ENCODE measurements at places on chromosomes 4 and X. TPM values are rescaled to one million over a fixed set of nuclear protein-coding genes. Genes with fewer than 3 reads are reported as not detected.

Gene SCML2
- 2.0 TPM for total RNA-seq

DNA sequence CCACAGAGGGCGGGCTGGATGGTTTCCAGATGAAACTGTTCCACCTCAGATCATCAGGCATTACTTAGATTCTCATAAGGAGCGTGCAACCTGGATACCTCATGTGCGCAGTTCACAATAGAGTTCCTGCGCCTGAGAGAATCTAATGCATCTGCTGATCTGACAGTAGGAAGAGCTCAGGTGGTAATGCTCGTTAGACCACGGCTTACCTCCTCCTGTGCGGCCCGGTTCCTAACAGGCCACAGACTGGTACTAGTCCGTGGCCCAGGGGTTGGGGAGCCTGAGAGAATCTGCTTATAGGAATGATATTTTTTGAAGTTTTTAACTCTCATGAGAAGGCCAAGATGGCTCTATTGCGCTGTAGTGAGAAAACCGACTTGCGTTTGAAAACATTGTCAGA lies 5.4 kb downstream of the NCAPG start:
- H3K4me1 ChIP-seq, result peaks cover 3% of the 10 kb centered on the region
- no peak overlapping the region for H3K27ac ChIP-seq
- no peaks in the 10 kb centered on the region for H3K36me3 ChIP-seq
- DNase-seq, result no peak
- no peaks in the 10 kb centered on the region for H3K27me3 ChIP-seq

DNA sequence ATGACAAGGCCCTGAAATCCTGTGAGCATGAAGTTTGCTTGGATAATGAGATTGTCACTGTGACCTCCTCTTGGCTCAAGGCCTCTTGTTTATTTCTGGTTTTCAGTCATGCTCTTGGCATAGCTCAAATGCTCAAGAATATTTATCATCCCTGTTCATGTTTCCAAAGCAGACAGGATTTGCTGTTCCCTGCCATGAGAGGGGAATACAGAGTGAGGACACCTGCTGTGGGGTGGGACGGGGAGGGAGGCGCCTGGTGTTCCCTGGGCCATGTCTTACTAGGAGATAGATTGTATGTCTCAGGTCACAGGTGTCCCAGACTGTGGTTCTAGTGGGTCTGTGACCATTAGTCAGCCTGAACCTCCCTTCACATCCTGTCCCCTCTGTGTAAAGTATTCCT lies 34.9 kb upstream of the SH3RF1 start:
- no peak overlapping the region for H3K4me3 ChIP-seq
- H3K27me3 ChIP-seq, result no peaks in the 10 kb centered on the region
- H3K4me1 ChIP-seq, result no peaks in the 10 kb centered on the region
- no peak overlapping the region for H3K27ac ChIP-seq
- DNase-seq, result no peak

DNA sequence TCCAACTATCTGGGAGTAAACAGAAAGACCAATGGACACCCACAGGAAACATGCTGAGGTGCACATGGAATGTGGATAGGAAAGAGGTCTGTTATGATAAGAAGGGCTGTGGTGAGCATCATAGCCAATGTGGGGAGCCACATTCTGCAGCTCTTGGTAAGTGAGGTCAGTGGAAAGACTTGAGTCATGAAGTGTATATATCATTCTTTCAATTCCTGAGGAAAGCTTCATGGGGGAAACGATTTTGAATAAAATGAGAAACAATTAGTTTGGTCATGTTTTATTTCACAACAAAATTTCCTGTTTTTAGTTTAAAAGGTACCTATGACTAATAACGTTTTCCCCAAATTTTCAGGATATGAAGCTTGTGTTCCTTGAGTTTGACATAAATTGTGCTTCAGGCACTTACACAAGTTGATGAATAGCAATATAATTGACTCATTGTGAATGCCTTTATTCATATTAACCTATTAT lies 41.4 kb upstream of the RASSF6 start:
- H3K4me3 ChIP-seq, result no peak overlapping the region
- H3K27ac ChIP-seq, result no peak overlapping the region
- H3K27me3 ChIP-seq, result no peaks in the 10 kb centered on the region
- DNase-seq, result no peak
- H3K4me1 ChIP-seq, result no peaks in the 10 kb centered on the region

Gene GNRHR
- not detected for total RNA-seq

GRCh38 chr4:15444879-15445547 lies 17.2 kb downstream of the C1QTNF7 start:
- H3K27ac ChIP-seq, result no peak overlapping the region
- peaks cover under 1% of the 10 kb centered on the region for H3K4me1 ChIP-seq

GRCh38 chrX:23008431-23009099 lies 8.8 kb downstream of the DDX53 start:
- H3K27me3 ChIP-seq, result no peaks in the 10 kb centered on the region
- H3K4me1 ChIP-seq, result no peaks in the 10 kb centered on the region
- no peak overlapping the region for H3K4me3 ChIP-seq
- no peak overlapping the region for H3K27ac ChIP-seq
- H3K36me3 ChIP-seq, result no peaks in the 10 kb centered on the region

Gene NSG1
- 0.56 TPM for total RNA-seq

- no peaks in the 10 kb centered on the region for H3K27me3 ChIP-seq
- H3K27ac ChIP-seq, result no peak overlapping the region
- H3K4me3 ChIP-seq, result no peak overlapping the region
- H3K4me1 ChIP-seq, result no peaks in the 10 kb centered on the region
- H3K36me3 ChIP-seq, result no peaks in the 10 kb centered on the region
Observed at GRCh38 chr4:3686753-3687152, 79.4 kb upstream of the ADRA2C start.
